ENCODE measurements at places on chromosomes 13 and 19.

- no peak for DNase-seq
Measured at GRCh38 chr19:51610576-51610975, 19.6 kb downstream of the SIGLEC5 start.

DNA sequence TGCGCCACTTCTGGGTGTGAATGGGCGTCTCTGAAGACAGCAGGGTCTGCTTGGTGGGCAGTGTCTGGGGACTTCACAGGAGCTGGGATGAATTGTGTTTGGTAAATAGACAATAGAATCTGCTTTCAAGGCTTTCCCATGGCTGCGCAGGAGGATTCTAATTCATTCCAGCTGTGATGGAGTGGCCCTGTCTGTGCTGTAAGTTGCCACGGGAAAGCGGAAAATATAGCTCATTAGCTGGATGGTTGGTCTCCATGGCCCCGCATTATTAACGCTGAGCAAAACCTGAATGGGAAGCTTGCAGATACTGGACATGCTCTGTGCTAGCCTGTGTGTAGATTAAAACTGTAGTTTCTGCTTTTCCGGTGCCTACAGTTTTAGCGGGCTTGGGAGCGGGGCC lies 15.6 kb upstream of the C1QTNF9 start:
- no peak for DNase-seq

DNA sequence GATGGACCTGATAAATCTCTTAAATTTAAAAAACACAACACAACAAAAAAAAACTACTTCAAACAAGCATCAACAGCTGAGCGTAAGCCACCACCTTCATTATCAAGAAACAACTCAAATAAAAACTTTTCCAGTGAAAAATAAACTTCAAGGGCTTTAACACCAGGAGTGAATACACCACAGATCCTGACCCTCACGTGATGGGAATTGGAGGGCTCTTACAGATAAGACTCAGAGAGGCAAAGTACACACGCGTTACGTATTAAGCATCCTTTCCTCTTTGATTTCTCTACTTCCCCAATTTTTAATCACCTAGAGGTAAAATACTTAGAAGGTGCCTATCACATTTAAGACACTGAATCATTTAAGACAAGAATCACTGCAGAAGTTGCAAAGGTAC lies 573 bp upstream of the STARD13 start:
- no peak for DNase-seq

- DNase-seq, result no peak
Measured at GRCh38 chr13:112998521-112999280, 29.7 kb downstream of the MCF2L start.

DNA sequence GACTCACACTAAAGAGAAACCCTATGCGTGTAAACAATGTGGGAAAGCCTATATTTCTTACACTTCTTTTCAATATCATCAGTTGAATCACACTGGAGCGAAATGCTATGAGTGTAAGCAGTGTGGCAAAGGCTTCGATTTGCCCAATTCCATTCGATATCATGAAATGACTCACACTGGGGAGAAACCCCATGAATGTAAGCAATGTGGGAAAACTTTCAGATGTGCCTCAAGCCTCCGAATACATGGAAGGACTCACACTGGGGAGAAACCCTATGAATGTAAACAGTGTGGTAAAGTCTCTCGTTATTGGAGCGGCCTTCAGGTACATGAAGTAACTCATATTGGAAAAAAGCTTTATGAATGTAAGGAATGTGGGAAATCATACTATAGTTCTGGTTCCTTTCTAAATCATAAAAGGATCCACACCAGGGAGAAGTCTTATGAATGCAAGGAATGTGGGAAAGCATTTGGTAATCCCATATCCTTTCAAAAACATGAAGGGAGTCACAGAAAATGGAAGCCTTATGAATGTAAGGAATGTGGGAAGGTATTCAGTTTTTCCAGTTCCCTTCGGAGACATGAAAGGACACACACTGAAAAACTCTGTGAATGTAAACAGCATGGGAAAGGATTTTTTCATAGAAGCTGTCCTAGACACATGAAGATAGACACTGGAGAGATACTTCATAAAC lies 28.1 kb downstream of the ZNF20 start:
- no peak for DNase-seq

DNA sequence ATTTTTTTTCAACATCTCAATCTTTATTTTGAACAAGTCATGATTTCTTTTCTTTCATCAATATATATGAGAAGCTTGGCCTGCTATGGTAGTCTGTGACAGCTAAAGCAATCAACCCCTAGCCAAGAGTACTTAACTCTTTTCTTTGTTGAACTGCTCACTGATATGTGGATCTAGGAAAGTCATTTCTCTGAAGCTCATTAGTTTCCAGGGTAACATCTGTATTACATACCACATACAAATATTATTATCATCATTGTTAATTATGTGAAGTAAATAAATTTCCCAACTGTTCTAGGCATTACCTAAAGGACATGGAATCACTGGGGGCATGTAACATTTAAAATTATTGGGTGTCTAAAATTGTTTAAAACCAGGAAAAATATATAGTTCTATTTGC lies 267.3 kb downstream of the DCT start:
- no peak for DNase-seq

DNA sequence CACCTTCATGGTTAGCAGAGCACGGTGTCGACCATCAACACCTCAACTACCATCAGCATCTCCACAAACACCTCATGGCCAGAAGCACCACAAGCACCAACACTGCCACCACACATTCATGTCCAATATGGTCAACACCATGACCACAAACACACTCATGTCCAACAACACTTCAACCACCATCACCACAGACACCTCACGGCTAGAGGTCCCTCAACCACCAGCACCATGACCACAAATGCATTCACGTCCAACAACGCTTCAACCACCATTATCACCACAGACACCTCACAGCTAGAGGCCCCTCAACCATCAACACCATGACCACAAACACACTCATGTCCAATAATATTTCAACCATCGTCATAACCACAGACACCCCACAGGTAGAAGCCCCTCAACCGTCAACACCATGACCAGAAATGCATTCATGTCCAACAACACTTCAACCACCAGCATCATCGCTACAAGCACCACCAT lies 10.2 kb downstream of the TRAPPC5 start:
- no peak for DNase-seq

DNA sequence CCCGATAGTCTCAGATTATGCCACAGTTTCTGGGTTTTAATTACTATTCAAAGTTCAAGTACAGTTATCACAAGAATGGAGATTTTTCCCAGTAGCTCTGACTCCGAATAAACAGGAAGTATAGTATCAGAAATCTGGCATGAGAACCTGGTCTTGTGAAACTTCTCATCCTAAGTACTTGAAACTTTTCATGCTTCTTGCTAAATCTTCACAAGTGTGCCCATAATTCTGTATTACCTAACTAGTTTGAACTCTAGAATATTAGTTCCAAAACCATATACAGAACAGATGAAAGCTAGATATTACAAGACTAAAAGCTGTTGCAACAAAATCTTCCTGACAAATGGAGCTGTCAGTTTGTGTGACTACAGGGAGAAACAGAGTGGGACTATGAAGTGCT lies 70.5 kb upstream of the CSNK1A1L start:
- no peak for DNase-seq

- no peak for DNase-seq
Measured at GRCh38 chr13:47249266-47249665, 352.4 kb upstream of the HTR2A start.

DNA sequence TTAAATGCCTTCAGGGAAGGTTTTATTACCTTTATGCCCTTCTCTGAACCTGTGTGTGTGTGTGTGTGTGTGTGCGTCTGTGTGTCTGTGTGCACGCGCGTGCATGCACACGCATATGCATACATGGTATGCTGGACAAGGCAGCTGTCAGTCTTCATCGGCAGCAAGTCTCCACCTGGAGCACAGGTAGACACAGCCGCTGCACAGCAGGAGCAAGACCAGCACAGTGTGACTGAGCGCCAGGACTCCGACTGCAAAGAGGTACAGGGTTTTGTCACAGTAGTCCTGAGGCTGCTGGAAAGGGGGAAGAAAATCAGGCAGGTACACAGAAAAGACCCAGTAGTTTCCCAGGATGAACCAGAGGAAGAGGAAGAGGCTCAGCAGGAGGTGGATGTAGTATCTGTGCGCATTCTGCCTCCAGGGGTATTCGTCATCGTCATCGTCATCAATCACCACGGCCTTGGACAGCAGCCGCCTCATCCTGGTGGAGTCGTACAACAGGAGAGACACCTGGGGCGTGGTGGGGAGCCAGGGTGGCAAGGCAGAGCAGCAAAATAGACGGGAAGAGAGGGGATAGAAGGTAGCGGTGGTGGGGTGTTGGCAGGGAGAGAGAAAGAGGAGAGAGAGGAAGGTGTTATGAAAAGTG lies 12.8 kb upstream of the DHRS12 start:
- DNase-seq, result no peak

DNA sequence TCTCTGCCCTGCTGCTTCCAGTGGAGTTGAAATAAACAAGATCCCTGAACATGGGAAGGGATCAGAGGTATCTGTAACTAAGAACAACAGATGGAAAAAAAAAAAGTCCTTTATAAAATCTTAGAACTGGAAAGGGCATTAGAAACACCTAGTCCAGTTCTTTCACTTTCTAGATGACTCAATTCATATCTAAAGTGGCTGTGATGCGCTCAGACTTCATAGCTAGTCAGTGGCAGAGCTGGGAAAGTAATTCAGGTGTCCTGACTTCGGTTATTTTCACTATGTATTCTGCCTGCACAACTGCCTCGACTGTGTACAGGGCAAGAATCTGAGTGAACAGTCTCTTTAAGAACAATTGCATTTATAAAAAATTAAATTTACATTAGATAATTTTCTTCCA lies 151.8 kb upstream of the TMTC4 start:
- DNase-seq, result no peak

- DNase-seq, result no peak
Measured at GRCh38 chr13:35727881-35728280, 251.4 kb upstream of the MAB21L1 start.

- DNase-seq, result no peak
Measured at GRCh38 chr13:19172647-19173030, 9.0 kb downstream of the TUBA3C start.

DNA sequence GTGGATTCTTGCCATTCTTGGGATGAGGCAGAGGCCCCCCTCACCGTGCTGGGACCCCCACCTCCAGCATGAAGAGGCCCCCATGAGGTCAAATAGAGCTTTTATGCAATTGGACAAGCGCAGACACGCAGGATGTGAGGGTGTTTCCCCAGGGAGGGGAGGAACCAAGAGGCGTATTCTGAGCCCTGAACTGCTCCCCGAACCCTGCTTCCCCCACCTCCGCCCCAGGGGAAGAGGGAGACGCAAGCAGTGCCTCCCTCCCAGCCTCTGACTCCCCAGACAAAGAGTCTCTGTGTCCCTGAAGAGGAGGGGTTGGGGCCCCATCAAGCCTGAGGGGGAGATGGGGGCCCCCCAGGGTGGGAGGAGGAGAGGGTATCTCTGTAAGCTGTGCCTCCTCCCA lies 1.3 kb upstream of the RDH8 start:
- no peak for DNase-seq

GRCh38 chr19:10173527-10173926 lies 21.2 kb downstream of the DNMT1 start:
- no peak for DNase-seq

- no peak for DNase-seq
Measured at GRCh38 chr19:47644743-47645482, 36.0 kb downstream of the BICRA start.

DNA sequence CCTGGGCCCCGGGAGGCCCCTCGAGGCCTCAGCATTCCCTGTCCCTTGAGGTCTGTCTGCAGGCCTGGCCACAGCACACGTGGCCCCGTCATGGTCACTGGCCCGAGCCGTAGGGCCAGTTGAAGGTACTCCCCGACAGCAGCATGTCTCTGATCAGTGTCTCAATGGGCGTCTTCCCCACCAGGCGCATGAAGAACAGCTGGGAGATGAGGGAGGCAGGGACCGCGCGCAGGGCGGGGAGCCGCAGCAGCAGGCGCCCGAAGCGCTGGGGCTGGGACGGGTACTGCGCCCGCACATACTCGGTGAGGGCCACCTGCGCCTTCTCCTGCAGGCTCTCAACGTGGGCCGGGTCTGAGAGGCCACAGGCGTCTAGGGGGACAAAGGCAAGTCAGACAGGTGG lies 6.2 kb downstream of the OCEL1 start:
- DNase-seq, result no peak

DNA sequence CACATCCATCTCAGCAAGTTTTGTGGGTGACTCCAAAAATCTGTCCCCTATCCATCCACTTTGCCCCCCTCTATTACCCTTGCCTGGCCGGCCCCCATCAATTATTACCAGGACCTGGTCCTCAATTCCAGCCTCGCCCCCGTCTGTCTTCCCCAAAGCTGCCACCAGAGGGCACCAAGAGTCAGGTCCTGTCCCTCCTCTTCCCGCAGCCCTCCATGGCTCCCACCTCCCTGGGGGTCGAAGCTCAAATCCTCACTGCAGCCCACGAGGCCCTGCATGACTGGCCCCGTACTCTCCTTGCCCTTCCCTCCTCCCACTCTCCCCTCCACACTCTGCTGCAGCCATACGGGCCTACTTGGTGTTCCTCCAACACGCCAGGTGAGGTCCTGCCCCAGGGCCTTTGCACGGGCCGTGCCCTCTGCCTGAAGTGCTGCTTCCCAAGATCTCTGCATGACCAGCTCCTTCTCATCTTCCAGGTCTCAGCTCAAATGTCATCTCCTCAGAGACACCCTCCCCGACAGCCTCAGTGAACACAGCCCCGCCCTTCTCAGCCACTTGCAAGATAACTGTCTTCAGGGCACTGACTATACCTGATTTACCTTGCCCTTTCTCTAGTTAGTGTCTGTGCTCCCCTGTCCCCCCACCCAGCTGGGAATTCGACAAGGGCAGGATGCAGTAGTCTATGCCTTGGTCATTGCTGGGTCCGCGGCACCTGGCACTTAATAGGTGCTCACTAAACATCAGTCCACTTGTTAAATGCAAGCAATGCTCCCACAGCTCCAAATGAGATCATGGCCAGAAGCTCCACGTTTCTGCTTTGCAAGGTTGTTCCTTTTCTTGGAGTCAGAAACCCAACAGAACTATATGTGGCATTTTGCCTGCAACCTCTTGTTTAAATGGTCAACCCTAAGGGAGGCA lies 16.8 kb upstream of the SEMA6B start:
- DNase-seq, result no peak

DNA sequence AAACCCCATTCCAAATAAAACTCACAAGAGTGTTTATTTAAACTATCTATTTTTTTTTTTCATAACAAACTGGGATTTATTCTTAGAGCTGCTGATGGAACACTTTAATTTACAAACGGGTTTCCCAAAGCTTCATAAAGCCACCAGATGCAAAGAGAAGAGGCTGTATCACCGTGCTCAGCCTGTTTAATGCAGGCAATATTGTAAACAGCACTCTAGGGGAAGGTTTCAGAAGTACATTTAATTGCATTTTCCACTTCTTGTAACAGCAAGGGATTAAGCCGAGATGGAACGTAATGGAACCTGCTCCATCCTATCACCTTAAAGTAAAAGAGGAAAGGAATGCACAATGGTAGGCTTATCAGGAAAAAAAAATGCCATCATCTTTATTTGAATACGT lies 550.6 kb upstream of the ARGLU1 start:
- no peak for DNase-seq

DNA sequence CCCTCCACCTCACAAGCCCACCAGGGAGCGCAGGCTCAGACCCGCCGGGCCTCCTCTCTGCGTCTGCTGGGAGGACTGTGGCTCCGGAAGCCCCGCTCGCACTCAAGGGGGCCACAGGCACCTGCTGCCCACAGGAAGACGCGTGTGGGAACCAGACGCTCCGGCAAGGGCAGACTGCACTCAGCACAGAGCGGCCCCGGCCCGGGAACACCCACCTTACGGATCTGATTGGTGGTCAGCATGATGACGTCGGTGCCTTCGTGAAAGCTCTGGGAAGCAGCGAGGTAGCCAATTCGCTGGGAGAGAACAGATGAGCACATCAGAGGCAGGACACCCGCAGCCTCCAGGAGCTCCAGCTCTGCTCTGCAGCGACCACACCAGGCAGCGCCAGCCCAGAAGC lies 14.6 kb downstream of the AP3D1 start:
- no peak for DNase-seq

Data from anterior cingulate cortex (tissue), 58 donors.